AG10803 (cell line): ENCODE measurements at places on chromosomes 12 and 14.

GRCh38 chr12:33223956-33224355, 215.7 kb downstream of the SYT10 start:
- no peak for DNase-seq

DNA sequence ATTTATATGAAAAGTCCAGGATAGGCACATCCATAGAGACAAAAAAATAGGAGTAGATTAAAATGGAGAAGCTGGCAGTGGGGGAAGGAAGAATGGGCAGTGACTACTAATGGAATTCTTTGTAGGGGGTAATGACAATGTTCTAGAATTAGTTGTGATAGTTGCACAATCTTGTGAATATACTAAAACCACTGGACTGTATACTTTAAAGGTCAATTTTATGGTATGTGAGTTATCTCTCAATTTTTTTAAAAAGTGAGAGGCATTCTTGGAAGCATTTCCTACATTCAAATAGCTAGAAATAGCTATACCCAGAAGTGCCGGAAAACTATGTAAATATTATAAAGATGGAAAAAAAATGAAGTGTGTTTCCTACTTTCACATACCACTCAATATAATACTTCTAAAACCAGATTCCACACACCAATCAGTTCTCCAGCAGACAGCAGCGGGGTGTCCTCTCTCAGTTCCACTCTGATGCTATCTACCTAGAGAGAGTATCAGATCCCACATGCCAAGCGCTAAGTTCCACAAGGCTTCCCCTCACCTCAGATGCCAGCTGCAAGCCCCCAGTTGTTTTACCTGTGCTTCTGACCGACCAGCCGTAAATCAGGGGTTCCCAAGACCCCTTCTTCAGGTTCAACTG, 41.7 kb upstream of the NID2 start:
- DNase-seq = peak; percentile 61

- DNase-seq = no peak
Measured at GRCh38 chr12:24177889-24178288, 228.4 kb upstream of the SOX5 start.

GRCh38 chr14:100691395-100692056, 35.2 kb upstream of the DLK1 start:
- DNase-seq = no peak

DNA sequence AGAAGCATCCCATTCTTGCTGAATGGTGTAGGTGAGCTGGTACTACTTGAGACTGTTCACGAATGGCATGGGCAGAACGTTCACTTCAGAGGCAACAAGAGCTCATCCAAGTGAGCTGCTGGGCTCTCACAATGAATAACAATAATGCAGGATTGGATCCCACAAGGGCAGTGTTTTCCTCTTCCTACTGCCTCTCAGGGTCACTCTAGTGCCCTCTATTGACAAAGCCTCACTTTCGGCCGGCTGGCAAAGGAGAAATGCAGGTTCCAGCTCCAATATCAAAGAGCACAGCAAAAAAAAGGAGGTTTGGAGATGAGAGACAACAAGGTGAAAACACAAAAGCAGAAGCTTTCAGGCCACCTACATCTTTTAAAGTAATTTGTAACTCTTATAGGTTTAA, 74.6 kb upstream of the MYF6 start:
- DNase-seq = peak; percentile 3

DNA sequence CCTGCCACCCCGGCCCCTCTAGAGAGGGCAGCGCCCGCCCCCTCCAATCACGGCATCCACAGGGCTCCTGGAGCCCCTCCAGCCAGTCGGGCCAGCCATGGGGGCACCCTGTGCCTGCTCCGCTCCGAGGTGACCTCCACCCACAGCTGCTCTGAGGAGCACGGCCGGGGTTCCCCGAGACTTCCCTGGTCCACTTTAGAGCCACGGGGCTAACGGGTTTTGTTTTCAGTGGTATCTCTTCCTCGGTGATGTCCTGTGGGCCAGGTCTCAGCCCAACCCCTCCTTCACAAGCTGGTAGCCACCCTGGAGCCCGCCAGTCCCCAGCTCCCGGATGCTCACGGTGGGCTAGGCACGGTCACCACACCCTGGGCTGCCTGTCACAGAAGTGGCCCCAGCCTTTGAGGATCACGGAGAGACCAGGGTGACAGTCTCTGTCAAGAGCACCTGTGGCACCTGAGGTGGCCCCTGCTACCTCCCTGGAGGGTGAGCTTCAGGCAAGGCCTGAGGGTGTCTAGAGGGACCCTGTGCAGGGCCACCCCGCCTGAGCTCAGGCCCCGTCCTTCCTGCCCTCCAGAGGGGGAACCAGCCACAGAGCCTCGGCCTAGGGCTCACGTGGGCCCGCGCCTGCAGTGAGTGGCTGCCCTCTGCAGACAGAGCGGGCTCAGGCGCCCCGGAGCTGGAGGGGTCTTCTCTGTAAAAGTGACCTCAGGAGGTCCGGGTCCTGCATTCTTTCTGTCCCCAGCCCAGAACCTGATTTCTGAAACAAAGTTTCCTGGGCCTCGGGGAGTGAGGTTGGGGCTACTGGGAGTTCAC, 146.0 kb upstream of the C14orf180 start:
- DNase-seq = no peak
